GM06990 (cell line): ENCODE measurements at places on chromosomes 7 and 10.

GRCh38 chr7:75534727-75535307 is 42.7 kb downstream of the SPDYE5 start:
- peak; percentile 55 for DNase-seq

DNA sequence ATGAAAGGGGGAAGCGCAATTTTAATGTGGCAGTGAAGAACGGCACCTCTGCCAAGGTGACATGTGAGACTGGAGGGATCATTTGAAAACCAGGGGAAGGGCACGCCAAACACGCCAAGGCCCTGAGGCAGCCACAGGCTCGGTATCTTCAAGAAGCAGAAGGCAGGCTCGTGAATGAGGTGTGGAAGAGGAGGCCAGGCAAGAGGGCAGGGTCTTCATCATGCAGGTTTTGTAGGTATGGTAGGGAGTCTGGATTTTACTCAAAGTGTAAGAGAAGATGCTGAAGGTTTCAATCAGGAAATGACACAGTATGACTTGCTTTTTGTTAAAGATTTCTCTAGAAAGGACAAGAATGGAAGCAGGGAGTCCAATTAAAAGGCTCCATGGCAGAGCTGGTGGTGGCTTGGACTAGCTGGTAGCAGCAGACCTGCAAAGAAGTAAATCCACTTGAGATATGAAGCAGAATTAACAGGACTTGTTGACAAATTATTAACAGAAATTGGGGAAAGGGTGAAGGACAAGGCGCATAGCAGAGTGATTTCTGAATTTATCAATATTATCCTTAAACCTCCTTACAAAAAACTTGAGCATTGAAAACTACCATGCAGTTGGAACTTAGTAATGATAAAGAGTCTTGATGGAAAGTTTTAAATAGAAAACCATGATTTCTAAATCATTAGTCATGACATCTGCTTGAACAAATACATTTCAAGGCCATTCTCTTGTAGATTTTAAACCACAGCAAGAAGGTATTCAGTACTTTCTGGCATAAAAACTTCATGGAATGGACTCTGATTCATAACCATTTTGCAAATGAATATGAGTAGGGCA is 70.4 kb downstream of the COA1 start:
- peak; percentile 47 for DNase-seq

DNA sequence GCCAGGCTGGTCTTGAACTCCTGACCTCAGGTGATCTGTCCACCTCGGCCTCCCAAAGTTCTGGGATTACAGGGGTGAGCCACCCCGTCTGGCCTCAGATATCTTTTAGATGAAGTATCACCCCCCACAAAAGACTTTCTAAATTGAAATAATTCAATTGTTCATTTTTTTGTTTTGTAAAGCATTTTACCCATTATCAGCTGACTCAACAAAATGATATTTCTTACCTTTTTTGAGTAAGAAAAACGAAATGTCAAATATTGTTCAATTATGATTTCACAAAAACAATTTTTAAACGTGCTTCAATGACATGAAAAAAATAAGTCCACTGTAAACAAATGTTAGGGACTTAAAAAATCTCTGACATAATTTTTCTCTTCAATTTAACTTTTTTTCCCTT is 822 bp upstream of the PRPF18 start:
- no peak for DNase-seq

DNA sequence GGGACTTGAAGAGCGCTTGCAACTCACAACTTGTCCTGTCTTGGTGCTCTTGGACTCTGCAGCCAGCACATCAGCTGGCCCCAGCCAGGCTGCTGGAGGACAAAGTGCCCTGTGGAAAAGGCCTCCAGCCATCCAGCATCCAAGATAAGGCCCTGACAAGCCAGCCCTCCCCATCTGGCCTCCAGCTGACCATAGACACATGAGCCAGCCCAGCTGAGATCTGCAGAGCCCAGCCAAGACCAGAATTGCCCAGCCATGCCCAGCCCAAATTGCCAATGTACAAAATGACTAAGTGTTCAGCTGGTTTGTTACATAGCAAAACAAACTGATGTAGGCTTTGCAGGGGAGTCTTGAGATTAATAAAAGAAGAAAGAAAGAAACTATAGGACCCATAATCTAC is 36.0 kb upstream of the FRMD4A start:
- DNase-seq, result no peak

DNA sequence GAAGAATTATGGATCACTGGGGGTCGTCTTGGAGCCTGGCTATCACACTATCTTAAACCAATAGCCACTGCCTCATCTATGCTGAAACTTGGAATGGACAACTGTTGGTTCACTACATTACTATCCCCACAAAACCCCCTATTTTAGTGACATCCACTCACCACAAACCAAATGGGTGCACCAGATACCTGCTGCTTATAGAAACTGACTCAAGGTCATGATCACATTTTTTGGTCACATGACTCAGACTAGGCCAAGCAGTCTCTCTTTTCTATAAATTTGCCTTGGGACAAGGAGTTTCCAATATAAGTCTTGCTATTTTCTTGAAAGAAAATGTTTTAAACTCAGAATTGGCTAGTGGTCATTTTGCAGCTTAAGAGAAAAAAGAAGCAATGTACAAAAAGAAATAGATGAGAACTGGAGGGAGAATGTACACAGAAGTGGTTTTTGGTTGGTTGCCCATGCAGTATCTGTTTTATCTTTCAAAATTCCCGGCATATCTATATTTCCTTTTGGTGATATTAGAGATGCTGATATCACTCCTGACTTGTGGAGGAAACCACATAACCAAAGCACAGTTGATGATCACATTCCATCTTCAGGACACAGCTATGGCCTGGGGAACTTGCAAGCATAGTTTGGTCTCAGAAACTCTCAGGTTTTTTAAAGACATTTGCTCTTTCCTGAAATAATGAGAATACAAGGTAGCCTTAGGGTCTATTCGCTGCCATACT is 85.2 kb upstream of the CACNA2D1 start:
- DNase-seq, result no peak

GRCh38 chr10:13920465-13920864 is 333.7 kb downstream of the PRPF18 start:
- DNase-seq, result no peak

- peak; percentile 15 for DNase-seq
These were observed 26.7 kb upstream of the OTUD1 start for GRCh38 chr10:23412223-23412622.

- DNase-seq, result no peak
These were observed 24.1 kb upstream of the LIPF start for GRCh38 chr10:88640186-88640585.

DNA sequence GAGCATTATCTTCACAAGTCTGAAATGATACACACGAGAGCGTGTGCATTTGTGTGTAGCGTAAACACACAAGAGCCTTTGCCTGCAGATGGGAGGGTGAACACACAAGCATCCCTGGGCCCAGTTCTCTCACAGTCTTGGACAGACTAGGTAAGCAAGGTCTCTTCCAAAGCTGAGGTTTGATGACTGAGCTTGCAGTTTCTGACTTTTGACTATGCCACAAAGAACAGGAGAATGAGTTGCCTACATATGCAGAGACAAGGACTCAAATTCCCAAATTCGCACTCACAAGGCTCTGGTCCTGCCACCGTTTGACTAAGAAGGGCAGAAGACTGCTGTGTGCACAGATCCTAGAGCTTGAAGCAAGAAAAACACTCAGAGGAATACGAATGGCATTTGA is 55.8 kb downstream of the FAM53B start:
- no peak for DNase-seq

DNA sequence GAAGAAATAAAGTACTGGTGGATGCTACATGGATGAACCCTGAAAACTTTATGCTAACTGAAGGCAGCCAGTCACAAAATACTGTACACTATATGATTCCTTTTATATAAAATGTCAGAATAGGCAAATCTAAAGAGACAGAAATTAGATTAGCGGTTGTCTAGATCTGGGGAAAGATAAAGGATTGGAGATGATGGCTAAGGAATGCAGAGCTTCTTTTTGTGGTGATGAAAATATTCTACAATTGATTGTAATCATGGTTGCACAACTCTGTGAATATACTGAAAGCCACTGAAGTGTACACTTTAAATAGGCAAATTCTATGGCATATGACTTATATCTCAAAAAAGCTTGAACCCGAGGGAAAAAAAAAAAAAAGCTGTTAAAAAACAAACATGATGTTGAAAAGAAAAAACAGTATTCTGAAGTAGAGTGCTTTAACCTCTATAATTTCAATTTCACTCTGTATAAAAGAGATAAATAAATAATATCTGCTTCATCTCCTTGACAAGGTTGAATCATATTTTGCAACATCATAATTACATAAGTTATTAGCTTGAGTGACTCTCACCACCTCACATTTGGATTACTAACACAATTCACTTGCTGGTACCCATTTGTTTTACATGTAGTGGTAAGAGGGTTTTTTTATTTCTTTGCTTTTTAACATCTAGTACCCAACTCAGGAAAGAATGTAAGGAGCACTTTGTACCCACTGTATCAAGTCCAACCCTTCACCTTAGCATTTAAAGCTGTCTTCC is 2.8 kb upstream of the GNAI1 start:
- DNase-seq, result no peak

DNA sequence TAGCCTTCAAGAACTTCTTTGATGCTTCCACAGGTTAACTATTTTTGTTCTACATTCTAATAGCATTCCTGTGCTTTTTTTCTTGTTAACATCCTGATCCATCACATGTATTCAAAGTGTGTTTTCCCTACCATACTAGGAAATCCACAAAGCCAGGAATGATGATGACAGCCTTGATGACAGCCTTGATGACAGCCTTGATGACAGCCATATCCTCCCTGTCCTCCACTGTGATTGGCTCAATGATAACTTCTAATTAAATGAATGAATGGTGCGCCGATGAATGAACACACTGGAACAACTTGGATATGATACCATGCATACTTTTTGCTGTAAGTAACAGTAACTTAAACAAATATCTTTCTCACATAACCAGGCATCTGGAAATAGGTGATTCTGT is 8.3 kb upstream of the TACR2 start:
- no peak for DNase-seq

DNA sequence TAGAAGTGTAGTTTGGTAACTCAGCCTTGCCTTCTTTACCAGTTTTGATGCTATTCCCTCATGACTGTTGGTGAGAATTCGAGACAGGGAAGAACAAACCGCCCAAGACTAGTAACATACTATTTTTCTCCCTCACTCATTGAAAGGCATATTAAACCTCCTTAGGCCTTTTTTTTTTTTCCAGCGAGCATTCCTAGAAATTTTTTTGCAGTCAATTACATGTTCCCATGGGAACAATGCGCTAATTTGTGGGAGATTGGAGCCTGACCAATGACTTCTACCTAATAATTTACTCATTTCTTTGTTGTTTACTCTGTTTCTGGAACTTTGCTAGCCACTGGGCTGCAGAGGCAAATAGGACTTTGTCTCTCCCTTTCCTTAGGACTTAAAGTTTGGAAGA is 6.0 kb downstream of the VPS50 start:
- no peak for DNase-seq

- no peak for DNase-seq
These were observed 35.2 kb downstream of the ATXN7L1 start for GRCh38 chr7:105840981-105841749.

GRCh38 chr10:31644931-31645633 is 283.5 kb downstream of the ARHGAP12 start:
- DNase-seq, result no peak

DNA sequence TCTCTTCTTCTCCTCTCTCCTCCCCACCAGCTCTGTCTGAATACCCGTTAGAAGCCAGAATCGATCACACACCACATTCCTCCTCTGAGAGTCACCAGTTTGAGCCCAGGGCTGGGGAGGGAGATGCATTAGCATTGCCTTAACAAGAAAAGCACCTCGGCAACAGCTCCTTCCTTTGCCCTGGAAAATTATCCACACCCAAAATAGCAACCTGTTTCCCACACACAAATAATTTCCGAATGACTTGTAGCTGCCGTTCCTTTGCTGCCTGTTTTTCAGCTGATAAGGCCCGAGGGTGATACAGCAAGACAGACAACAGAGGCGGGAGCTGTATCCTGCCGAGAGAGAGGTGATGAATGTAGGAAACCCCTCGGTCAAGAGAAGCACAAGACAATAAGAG is 91.3 kb downstream of the CPXM2 start:
- no peak for DNase-seq

GRCh38 chr10:123150986-123151736 is 3.0 kb upstream of the BUB3 start:
- peak; percentile 82 for DNase-seq

- DNase-seq, result peak; percentile 42
These were observed 13.4 kb downstream of the CTBP2 start for GRCh38 chr10:125146791-125147579.

DNA sequence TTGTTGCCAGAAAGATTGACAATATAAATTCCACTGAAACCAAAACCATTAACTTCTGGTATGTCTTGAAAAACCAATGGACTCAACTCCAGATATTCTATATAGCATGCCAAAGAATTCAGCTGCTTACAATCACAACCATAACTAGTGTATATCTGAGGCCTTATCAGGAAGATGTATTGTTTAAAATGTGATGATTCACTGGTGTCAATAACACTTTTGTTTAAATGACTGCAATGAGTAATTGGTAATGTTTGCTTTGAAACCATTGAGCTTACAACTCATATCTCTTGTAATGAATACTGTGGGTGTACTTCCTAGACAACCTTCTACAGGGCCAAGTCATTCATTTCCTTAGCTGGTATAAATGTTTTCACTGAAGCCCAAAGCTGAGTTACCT is 727.9 kb upstream of the KCND2 start:
- DNase-seq, result no peak

DNA sequence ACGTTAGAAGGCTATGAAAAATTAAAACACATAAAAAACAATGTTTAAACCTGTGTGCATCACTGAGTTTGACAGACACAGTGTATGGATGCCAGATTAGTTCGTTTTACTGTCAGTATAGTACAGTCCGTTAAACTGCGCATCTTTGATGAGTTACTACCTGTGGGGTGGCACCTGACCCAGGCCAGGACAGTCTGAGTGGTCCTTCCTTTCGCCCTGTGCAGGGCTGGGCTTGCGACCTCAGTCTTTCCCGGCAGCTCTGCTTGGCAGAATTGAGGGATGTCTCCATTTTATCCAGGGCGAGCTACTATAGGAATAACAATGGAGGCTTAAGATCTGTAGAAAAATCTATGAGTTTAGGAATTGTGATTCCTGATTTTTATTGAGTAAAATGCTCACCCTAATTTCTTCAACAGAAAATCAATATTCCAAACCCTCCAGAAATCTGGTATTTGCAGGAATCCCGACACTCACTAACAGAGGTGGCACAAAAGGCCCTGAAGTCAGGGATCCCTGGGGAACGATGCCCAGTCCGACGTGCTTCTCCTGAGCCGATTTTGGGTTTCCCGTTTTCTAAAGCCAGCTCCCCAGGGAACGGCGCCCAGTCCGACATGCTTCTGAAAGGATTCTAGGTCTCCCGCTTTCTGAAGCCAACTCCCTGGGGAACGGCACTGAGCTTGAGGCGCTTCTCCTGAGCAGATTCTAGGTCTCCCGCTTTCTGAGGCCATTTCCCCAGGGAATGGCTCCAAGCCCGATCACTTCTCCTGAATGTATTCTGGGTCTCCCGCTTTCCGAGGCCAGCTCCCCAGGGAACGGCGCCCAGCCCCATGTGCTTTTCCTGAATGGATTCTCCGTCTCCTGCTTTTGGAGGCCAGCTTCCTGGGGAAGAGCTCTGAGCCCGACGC is 377.6 kb downstream of the DNAJB6 start:
- no peak for DNase-seq

GRCh38 chr10:58351616-58352578 is 17.1 kb downstream of the UBE2D1 start:
- no peak for DNase-seq

- no peak for DNase-seq
These were observed 130.1 kb downstream of the TCERG1L start for GRCh38 chr10:131181456-131181855.
